ENCODE measurements at places on chromosomes 5 and 9.

DNA sequence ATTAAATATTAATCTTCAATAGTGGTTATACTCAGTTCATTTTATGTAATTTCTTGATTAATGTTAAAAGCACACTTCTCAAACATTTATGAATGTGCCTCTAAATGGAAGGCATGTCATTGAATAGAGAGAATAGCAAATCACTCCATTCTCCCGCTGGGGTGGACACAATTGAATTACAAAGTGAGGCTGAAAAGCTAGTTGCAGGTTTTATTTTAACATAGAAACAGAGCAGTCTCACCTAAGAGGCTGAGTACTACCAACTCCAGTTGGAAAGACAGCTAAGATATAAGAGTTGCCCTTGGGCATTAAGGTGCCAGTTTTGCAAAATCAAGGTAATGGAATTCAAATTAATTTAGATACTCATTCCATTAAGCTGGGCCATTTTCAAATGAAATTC is 147.2 kb downstream of the PCSK1 start:
- DNase-seq: no peak

DNA sequence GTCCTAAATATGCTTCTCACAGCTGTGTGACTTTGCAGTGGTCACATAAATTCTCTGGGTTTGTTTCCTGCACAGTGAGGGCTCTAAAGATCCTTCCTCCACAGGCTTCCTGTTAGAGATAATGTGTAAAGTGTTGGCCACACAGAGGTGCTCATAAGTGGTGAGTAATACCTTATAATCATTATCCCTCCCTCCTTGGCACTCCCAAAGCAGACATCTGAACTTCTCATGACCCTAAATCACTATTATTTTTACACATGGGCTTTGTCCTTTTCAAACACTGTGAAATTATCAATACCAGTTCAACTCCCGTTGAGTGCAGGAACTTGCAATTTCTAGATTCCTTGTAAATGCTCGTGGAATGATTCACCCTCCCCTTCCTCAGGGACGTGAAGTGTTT is 100.2 kb downstream of the BRINP1 start:
- DNase-seq: no peak

- DNase-seq: no peak
These were observed 213.7 kb downstream of the NXNL2 start for GRCh38 chr9:88748566-88749261.

DNA sequence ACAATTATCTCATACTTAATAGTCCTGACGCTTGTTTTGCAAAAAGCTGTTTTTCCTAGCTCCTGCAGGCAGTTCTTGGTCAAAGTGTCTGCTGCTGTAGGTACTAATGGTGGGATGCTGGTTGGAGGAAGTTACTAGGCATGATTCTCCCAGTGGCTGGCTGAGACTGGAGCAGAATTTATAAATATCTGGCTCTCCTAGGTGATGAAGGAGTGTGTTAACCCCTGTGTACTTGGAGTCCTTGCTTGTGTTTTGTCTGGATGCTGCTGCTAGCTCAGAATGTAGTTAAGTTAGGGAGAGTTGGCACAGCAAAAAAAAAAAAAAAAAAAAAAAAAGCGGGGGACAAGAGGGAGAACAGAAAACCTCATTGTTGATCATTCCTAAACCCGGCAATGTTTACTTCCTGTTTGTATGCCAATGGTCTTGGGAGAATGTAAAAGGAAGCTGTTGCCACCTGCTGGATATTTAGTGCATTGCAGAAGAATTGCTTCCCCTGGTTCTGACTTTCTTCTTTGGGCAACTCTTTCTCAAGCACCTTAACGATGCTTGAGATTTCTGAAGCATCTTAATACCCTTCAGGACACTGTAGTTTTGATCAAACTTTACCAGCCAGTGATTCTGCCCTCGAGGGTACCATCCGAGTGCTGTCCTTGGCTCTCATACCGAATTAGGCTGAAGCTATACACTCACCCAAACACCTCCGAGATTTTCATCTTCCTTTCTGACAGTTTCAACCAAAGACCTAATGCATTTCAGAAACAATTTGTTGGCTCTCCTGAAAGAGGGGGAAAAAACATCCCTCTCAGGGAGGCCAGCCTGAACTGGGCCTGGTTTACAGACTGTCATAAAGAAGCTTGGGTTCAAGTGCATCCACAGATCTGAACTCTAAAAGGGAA is 71.7 kb upstream of the WWC1 start:
- DNase-seq: peak; percentile 41

DNA sequence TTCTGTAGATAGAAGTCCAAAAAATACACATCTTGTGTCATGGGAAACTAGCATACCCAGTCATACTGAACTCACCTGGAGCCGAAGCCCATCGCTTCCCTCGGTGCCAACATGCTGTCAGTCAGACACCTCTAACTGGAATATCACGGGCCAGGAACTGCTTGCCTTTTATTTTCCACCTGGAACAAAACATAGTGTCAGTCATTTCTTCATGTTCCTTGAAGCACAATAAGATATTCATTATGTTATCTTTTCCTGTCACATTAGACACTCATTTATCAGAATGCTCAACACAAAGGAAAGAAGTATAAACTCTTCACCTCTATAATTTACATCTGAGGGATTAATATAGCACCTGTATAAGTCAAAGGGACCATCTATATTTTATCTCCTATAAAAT is 674.4 kb downstream of the PTPRD start:
- DNase-seq: no peak

DNA sequence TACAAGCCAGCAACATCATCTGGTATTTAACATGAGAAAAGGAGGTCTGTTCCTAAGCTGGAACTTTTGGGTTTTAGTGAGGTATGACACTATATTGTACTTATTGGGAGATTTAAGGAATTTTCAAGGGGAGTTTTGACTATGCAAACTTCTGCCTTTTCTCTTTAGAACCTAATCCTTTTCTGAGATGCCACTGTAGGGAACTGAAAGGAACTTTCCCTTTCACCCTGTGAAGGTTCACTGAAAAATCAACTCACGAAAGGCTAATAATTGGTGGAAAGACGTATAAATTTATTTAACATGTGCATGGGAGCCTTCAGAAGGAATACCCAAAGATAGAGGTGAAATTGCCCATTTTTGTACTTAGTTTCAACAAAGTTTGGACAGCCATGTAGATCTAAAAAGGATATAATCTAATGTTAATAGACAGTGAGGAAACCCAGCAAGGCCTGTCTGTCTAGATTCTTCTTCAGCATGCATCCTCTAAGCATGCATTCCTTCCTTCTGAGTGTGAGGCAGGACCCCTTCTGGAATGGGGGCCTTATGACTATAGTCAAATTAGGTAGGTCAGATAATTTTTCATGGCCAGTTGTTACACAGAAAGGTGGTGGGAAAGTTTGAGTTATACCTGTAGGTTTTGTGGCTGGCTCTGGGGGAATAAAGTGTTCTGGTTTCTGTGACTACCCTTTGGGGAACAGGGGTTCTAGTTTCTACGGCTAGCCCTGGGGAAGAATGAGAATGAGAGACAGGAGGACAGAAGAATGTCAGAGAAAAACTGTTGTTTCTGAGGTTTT is 200.3 kb downstream of the C9orf152 start:
- no peak for DNase-seq

- DNase-seq: no peak
These were observed 261.4 kb downstream of the PDZD2 start for GRCh38 chr5:31900296-31900865.

GRCh38 chr9:113556877-113557593 is 93.5 kb downstream of the RGS3 start:
- no peak for DNase-seq

GRCh38 chr9:119333507-119334229 is 35.6 kb downstream of the BRINP1 start:
- no peak for DNase-seq

DNA sequence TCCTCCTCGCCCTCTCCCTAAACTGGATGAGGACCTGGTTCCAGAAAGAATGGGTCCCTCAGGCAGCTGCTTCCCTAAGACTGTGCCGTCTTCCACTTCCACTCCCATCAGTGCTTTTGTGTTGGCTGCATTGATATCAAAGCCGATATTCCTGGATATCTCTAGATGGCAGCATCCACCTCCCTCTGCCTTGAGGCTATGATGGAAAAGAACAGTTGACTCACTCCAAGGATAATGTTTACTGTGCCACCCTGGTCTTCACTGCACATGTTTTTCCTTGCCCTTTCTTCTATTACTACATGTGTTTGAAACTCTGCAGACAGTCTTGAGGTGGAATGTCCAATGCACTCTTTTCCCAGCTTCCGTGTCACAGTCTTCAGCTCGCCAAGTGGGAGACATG is 211.6 kb downstream of the MAST4 start:
- peak; percentile 30 for DNase-seq

- DNase-seq: no peak
These were observed 72.0 kb upstream of the IQGAP2 start for GRCh38 chr5:76331126-76331525.

- no peak for DNase-seq
These were observed 83.7 kb downstream of the BOD1 start for GRCh38 chr5:173532689-173533250.

GRCh38 chr5:109192027-109192426 is 217.7 kb downstream of the PJA2 start:
- no peak for DNase-seq

DNA sequence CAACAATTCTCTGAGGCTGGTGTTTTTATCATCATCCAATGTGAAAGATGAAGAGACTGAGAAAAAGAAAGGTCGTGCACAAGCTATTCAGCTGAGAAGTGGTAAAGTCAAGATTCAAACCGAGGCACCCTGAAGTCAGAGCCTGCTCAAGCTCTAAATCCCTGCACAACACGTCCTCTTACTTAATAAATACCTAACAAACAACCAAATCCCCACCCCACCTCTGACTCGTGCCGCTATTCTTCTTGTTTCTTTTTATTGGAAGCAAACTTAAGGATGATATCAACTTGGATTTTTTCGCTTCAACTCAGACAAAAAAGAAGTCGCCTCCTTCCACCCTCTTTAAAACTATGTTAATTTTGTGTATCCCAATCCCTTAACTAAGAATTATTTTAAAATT is 140.2 kb downstream of the CEP120 start:
- DNase-seq: no peak

- peak; percentile 37 for DNase-seq
These were observed 1.6 kb downstream of the DMRT2 start for GRCh38 chr9:1051584-1052275.

- no peak for DNase-seq
These were observed 7.2 kb downstream of the GAPT start for GRCh38 chr5:58498340-58498942.

- DNase-seq: no peak
These were observed 44.4 kb upstream of the ELOVL7 start for GRCh38 chr5:60888359-60889061.
